ENCODE measurements at places on chromosomes 13 and 19.
A peak's percentile ranks its signal among the peaks of the same experiment; 100 is the strongest.

- H3K4me3 ChIP-seq = no peak overlapping the region
- H3K27ac ChIP-seq = no peak overlapping the region
- H3K4me1 ChIP-seq = peaks cover 6% of the 10 kb centered on the region
- H3K36me3 ChIP-seq = no peaks in the 10 kb centered on the region
- peaks cover 70% of the 10 kb centered on the region for H3K27me3 ChIP-seq
Measured at GRCh38 chr19:45971260-45971902, 2.3 kb downstream of the NOVA2 start.

DNA sequence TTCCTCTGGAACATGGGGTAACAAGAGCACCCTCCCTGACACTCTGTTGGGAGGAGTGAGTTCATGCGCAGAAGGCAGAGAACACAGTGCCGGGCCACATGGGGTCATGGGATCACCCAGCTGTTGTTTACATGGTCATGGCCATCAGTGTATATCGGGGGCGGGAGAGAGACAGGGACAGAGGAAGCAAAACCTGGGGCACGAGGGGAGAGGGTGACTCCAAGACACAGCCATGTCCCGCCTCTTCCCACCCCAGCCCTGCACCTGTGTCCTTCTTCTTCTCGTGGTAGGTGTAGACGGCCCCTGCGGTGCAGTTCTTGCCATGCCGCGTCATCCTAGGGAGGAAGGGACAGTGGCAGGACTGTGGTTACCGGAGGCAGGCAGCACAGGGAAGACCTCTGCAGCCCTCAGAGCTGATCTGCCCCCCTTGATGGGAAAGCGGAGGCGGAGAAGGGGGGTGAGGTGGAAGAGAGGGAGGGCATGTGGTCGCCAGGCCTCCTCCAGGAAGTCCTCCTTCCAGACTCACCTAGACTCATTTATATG, 19.9 kb downstream of the NOSIP start:
- peaks cover 84% of the 10 kb centered on the region for H3K4me1 ChIP-seq
- H3K4me3 ChIP-seq = no peak overlapping the region
- no peaks in the 10 kb centered on the region for H3K27me3 ChIP-seq
- peaks cover 43% of the 10 kb centered on the region for H3K36me3 ChIP-seq

GRCh38 chr19:35963514-35963913, 27.3 kb downstream of the LRFN3 start:
- H3K27ac ChIP-seq = no peak overlapping the region
- no peak overlapping the region for H3K4me3 ChIP-seq
- H3K36me3 ChIP-seq = no peaks in the 10 kb centered on the region
- H3K4me1 ChIP-seq = peaks cover 17% of the 10 kb centered on the region
- H3K27me3 ChIP-seq = peaks cover 73% of the 10 kb centered on the region

DNA sequence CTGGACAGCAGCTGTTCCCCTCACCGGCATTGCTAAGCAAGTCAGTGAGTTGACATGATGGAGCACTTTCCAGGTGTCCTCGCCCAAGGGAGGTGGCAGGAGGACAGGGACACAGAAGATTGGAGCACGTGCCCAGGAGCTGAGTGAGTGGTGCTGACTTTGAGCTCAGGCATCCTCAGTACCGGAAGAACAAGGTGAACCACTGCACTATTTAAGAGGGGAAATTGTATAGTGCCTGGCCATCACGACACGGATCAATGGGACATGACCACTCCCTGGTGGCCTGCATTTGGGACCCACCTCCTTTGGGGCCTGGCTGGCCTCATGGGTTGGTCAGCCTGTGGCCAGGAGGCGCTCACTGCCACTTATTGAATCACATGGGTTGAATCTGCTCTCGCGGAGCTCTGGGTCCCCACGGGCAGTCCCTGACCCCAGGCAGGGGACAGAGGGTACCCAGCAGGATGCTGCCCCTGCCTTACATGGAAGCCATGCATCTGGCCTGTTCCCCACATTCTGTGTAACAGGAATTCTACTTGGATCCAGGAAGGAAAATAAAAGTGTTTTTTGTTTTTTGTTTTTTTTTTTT, 206.9 kb upstream of the ZNF536 start:
- H3K4me1 ChIP-seq = no peaks in the 10 kb centered on the region
- no peak for DNase-seq
- no peak overlapping the region for H3K27ac ChIP-seq
- no peak overlapping the region for H3K4me3 ChIP-seq
- H3K36me3 ChIP-seq = no peaks in the 10 kb centered on the region

DNA sequence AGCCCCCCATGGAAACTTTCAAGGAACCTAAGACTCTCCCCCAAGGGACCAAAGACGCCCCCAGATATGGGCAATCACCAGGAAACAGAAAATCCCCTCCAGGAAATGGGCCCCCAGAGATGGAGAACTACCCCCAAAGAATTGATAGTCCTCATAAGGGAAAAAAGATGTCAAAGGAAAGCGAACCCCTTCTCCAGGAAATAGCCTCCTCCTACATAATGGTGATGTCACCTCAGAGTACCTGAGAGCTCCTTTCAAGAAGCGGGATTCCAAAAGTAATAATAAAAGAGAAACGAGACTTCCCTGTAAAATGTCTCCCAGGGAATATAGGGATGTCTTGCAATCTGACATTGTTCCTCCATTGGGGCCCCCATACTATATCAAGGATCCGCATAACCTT, 1.1 kb downstream of the CDKN2D start:
- peak overlapping the region; percentile 95 for H3K27ac ChIP-seq
- DNase-seq = no peak
- no peaks in the 10 kb centered on the region for H3K36me3 ChIP-seq

GRCh38 chr19:19192910-19193423, 909 bp downstream of the RFXANK start:
- peak overlapping the region; percentile 88 for H3K4me3 ChIP-seq
- H3K27me3 ChIP-seq = no peaks in the 10 kb centered on the region
- H3K36me3 ChIP-seq = peaks cover 37% of the 10 kb centered on the region
